PC-3 (cell line): ENCODE measurements at places on chromosomes 7 and 10.

DNA sequence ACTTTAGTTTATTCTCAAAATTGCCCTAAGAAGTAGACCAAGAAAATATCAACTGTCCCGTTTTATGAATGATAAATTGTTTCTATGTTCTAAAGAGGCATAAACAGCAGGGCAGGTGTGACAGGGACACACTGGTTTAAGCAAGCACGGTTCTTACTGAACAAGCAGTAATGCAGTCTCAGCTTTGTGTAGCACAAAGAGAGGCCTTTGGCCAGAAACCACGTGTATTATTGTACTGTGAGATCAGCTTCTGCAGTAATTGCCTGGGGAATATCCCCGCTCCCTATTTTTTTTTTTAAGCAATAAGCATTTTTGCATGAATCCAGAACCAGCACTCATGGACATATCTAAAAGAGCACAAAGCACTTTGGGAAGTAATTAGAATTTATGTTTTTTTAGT is 255.4 kb downstream of the WDR11 start:
- no peak for DNase-seq

GRCh38 chr7:105521027-105521716 is 899 bp downstream of the PUS7 start:
- peak; percentile 58 for DNase-seq

DNA sequence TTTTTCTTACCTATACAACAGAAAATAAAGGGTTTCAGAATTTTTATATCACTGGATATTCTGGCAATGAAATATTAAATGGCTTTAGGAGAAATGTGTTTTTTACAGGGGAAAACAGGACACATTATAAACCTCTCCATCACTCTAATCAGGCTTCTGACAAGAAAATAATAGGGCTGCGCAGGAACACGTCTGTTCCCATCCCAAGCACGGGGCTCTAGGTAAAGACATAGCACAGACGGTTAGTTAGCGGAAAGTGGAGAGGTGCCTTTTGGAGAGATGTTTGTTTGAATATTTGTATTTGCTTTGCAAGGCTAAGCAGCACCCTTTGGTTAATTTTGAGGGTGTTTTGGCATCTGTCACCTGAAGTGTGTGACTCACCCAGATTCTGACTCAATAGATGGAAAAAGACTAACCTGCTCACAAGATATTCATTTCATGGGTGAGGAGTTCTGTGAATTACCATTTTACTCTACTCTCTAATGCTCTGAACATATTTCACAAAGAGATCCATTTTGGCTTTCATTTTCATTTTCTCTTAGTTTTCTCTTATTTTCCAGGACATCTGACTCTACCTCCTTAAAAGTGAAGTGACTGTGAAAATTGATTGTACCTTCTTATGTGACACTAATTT is 174.5 kb upstream of the AKR1E2 start:
- DNase-seq: peak; percentile 24

DNA sequence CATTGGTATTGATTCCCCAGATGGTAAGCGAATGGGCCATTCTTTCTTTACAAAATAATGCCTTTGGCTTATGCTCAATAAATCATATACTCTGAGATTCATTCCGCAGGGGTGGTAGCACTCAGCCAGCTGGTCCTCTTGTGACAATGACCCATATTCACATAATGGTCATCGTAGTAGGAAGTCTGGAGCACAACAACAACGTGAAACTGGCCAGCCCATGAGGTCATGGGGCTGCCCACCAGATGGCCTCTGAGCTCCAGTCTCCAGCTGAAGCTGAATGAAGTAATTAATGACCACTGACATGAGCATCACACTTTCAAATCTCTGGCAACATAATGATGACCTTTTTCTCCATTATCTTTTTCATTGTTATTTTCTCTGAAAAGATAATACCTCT is 42.3 kb upstream of the SORCS1 start:
- DNase-seq: no peak

GRCh38 chr10:51047857-51048256 is 26.4 kb upstream of the PRKG1 start:
- peak; percentile 41 for DNase-seq

DNA sequence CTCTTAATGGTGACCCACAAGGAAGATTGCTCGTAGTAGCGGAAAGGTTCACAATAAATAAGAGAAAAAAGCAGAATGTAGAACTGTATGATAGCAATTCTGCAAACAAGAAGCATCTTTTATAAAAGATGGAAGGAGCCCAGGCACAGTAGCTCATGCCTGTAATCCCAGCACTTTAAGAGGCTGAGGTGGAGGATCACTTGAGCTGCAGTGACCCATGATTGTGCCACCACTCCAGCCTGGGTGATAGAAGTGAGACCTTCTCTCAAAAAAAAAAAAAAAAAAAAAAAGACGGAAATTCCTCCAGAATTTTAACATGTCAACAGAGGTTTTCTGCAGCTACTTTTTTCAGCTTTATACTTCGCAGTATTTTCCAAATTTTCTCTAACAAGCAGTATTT is 13.2 kb downstream of the GATAD1 start:
- no peak for DNase-seq

DNA sequence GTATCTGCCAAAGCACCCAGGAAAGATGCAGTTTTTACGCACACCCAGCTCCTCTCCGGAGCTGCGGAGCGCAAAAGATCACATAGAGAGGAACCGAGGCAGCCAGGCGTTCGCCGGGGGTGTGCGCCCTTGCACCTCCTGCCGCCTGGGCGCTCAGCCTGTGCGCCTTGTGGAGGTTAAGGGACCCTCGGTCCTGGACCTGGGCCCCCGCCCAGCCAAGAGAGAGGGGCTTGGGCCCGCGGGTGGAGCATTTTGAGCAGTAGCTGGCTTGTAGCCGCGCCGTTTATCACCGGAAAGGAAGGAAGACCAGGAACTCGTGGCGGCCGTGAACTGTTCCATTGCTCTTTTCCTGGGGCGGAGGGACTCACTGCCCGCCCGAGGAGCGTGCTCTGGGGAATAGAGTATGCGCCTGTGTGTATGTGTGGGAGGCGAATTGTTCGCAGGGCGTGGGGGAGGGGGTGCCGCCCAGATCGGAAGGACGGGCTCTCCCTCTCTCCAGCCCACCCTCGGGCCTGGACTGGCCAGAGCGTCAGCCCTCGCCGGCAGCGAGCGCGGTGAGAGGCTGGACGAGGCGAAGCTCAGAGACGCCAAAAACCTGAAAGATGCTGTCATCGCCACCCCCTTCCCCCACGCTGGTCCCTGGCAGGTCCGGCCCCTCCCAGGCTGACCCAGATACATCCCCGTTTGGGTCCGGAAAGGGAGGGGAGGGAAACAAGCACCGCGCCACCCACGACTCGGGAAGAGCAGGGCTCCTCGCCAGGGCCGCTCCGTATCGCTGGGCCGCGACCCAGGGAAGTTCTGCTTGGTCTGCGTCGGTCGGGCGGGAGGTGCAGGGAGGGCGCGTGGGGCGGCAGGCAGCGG is 1.2 kb upstream of the WNT2 start:
- peak; percentile 4 for DNase-seq

DNA sequence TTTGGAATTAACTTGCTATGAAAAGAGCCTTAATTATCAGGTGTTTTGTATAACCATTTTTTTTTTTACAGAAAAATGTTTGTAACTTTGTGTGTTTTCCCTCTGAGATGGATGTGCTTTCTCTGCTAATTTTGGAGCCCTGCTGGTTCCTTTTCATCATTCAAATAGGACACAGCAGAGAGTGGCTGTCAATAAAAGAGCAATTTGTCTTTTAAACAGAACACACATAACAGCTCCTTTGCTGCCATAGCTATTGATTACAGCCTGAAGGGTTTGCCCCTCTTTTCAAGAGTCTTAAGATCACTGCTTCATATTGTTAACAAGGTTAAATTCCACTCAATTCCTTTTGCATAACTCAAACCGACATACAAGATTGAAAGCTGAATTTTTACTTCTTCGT is 187.2 kb upstream of the MBL2 start:
- DNase-seq: no peak

- no peak for DNase-seq
Measured at GRCh38 chr10:19929506-19930140, 113.4 kb downstream of the PLXDC2 start.

GRCh38 chr7:117772421-117772820 is 100.8 kb downstream of the CTTNBP2 start:
- DNase-seq: no peak

- DNase-seq: no peak
Measured at GRCh38 chr10:132738454-132739224, 47.3 kb downstream of the NKX6-2 start.

- DNase-seq: peak; percentile 19
Measured at GRCh38 chr7:93601363-93601762, 26.8 kb upstream of the CALCR start.

- DNase-seq: no peak
Measured at GRCh38 chr7:46143949-46144917, 223.2 kb upstream of the IGFBP3 start.

DNA sequence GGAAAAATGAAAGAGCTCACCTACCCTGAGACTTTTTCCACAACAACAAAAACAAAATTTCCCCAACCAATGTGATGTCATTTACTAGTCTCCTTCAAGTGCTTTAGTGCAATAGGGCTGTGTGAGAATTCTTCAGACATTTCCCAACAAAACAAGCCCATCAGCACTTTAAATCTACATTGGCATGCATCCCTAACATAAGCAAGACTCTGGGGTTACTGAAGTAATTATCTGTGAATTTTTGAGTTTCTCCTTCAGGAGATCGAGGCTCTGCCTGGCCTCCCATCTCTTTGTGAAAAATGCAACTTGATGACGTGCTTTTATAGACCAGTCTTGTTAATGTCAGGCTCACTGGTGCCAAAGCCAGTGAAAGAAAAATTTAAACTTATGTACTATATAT is 255.6 kb downstream of the GFRA1 start:
- DNase-seq: no peak

DNA sequence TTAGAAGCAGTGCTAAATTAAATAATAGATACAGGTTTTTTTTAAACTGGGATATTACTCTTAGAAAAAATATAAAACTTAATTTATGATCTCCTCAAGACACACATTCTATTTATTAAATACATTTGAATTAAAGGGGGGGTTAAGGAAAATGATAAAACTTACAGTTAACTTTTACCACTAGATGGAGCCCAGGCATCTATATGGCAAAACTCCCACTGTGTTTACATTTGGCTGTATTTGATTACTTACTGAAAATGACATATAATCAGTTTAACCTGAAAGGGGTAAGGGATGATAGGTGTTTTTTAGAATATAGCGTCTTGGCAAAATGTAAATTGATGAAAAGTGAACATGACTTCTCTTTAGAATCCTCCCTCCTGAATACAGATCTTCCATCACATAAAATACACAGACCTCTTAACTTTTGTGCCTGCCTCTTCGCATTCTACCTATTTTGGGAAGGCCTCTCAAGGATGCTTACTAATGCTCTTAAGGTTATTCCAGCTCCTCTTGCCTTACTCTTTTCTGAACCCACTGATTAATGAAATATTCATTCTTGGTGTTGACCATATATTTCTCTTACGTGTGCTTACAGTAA is 235.7 kb downstream of the AGMO start:
- DNase-seq: peak; percentile 59

DNA sequence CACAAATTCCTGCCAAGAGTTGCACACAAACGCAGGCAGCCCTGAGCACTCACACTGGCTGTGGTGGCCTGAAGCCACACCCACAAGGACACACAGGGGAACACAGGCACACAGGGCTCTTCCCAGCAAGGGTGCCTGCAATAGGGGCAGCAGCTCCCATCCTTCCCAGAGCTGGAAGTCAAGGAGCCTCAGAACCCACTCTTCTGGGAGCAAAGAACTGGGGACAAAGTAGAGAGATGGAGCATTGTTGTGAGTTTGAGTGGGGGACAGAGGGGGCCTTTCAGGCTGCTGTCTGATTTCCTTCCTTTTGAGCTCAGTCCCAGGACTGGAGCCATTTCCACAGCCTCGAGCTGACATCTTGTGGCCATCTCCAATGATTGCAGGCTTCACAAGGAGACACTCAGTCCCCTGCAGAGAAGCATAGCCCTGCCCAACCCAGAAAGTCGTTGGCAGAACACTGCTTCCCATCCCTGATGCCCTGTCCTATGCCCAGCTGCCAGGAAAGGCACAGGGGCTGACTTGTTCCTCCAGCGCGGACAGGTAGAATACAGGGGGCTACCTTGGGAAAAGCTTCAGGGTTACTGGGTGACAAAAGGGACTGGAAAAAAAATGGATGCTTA is 34.4 kb upstream of the SLF2 start:
- DNase-seq: peak; percentile 71

DNA sequence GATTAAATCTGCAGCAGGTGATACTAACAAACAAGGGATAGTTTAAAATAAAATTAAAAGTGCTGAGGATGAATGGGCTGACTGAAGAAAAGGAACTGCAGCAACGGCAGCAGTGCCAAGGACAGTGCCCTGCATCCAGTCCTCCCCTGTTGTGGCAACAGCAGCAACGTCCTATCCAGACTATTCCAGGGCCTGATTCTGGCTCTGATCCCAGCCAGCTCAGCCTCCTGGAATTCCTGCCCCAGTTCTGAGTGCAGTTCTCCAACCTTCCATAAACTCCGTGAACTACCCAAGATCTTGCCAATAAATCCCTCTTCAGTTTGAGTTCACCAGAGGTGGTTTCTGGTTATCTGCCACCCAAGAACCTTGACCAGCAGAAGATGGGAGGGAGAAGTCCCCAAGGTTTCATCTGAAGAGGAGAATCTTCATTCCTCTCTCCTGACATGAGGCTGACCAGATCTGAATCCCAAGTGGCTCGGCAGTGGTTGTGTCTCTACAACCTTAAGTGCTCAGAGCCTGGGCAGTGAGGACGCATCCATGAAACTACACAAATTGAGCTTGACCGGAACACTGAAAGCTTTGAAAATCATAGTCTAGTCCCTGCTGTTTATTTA is 115.8 kb downstream of the SORBS1 start:
- DNase-seq: peak; percentile 85

DNA sequence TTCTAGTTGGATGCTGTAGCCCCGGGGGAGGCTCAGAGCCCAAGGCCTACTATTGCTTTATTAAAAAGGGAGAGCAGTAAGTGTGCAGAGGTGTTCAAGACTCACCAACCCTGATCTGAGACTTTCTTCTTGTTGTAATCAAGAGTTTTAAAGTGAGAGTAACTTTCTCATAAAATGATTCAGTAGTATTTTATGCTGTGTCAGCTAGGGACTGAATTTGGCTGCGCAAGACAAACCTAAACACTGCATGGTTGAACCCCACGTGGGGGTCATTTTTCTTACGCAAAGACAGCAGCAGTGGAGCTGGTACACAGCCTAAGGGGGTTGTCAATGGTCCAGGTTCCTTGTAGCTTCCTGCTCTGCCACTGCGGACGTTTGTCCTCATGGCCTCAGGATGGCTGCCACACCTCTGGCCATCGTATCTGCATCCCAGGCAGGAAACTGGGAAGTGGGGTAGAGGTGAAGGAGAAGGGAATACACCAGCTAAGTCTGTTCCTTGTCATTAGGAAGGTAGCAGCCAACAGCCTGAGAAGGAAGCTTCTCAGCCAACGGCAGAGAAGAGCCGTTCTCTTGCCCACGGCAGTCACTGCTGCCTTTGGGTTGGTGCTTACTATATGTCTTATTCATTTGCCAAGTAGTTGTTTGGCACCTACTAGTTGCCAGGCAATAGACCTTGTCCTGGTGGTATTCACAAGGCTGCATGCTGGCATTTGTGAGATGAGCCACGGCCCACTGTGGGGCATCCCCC is 44.7 kb downstream of the ELFN1 start:
- no peak for DNase-seq
